ENCODE measurements at places on chromosomes 12 and 14.

DNA sequence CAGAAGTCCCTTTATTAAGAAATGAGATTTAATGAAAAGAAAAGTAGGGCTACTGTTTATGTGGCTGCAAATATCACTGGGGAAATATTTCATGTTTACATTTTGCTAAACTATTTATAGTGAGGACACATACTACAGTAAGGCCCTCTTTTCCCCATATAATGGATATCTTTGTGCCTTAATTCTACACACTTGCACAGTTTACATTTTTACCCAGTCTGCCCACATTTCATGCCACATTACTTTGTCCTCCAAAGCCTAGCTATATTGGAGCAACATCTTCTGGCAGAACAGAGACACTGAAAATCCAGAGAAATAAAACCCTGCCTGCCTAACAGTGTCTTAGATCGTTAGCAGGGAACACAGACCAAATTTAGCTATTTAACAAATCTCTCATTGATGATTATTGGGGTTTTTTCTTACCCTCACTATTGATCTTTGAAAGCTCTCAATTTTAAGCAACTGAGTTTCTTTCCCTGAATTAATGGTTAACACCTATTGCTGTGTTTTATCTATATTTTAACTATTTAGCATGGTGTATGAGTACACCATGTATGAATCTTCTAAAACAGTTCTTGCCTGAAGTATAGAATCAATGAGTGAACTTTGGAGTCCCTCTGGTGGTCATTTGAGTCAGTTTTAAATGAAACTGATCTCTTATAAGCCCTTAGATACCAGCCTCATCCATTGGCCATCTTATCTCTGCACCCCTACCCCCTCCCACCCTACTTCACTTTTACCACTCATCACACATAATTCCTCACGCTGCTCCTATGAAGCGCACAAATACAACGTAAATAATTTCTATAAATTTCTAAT is 170.2 kb downstream of the BCAT1 start:
- no peaks in the 10 kb centered on the region for H3K4me1 ChIP-seq
- H3K4me3 ChIP-seq = no peak overlapping the region
- H3K36me3 ChIP-seq = no peaks in the 10 kb centered on the region
- no peak overlapping the region for H3K27ac ChIP-seq
- DNase-seq = peak; percentile 41
- no peaks in the 10 kb centered on the region for H3K27me3 ChIP-seq

DNA sequence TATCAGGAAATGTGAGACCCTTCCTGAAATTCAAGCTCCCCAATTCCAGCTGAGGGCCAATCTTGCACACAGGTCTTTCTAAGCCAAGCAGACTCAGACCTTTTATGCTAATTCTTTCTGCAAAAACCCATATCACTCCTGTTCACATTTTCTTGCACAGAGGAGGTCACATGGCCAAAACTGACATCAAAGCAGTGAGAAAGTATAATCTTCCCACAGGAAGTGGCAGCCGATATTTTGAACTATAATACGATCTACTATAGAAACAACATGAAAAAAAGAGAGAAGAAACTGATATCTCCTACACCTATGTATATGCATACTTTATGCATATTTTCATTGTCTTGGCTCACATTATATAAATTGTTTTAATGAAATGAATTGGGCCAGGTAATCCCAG is 132.9 kb upstream of the SSTR1 start:
- no peak overlapping the region for H3K4me3 ChIP-seq
- no peak for DNase-seq
- H3K27ac ChIP-seq = no peak overlapping the region

DNA sequence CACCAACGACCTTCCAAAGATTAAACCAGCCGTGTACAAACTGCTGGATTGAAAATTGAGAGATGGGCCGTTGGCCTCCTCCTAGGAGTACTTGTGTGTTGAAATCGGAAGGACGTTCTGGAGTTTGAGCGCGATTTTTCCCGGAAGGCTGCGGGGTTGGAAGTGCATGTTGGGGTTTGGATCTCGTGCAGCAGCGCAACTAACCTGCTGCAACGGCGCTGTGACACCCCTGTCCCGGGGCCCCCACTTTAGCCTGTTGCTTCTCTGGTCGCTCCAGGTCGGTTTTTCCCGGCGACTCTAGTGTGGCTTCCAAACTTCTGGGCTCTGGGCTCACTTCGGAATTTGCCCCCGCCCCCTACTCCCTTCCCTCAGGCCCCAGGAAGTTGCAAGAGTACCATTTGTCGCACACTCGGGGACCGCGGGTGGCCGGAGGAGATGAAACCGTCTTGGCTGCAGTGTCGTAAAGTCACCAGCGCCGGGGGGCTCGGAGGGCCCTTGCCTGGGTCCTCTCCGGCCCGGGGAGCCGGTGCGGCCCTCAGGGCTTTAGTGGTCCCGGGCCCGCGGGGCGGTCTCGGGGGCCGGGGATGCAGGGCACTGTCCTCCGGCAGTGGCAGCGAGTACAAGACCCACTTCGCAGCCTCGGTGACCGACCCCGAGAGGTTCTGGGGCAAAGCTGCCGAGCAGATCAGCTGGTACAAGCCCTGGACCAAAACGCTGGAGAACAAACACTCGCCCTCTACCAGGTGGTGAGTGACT is at the start of gene ACSS3:
Gene ACSS3, plus strand, starts transcription at position 394 of the 756 bp plus-strand sequence. Its CDS starts 42 bp downstream, at position 436.
- no peak within 1 kb of the TSS for H3K4me3 ChIP-seq
- DNase-seq = no peak
- H3K27ac ChIP-seq = no peak within 1 kb of the TSS

- no peaks in the 10 kb centered on the region for H3K4me1 ChIP-seq
- no peak overlapping the region for H3K27ac ChIP-seq
- DNase-seq = peak; percentile 9
- no peak overlapping the region for H3K4me3 ChIP-seq
- no peaks in the 10 kb centered on the region for H3K27me3 ChIP-seq
- H3K36me3 ChIP-seq = no peaks in the 10 kb centered on the region
These were observed 35.7 kb upstream of the ATP2A2 start for GRCh38 chr12:110245369-110245772.

DNA sequence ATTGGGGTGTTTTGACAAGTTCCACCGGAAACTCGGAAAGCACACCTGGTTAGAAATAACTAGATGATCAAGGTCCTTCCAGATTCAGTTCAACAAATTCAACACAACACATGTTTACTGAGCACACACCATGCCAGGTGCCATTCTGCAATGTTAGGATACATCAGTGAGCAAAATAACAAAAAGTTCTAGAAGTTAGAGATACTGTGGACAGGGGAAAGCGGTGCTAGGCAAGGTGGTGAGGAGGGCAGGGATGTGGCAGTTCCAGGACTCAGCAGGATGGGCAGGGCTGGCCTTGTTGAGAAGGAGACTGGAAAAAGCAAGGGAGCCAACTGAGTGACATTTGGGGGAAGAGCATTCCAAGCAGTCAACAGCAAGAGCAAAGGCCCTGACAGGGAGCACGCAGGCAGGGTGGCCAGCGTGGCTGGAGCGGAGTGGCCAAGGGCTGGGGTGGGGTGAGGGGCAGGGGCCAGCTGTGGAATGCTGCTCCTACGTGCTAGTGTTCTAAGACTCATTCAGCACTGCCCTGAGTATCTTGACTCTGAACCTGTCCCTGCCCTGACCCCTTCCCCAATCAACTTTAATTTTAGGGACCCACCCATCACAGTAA is 19.4 kb upstream of the FAIM2 start:
- no peak overlapping the region for H3K27ac ChIP-seq
- H3K4me1 ChIP-seq = no peaks in the 10 kb centered on the region
- H3K4me3 ChIP-seq = no peak overlapping the region
- DNase-seq = no peak
- no peaks in the 10 kb centered on the region for H3K36me3 ChIP-seq
- no peaks in the 10 kb centered on the region for H3K27me3 ChIP-seq

DNA sequence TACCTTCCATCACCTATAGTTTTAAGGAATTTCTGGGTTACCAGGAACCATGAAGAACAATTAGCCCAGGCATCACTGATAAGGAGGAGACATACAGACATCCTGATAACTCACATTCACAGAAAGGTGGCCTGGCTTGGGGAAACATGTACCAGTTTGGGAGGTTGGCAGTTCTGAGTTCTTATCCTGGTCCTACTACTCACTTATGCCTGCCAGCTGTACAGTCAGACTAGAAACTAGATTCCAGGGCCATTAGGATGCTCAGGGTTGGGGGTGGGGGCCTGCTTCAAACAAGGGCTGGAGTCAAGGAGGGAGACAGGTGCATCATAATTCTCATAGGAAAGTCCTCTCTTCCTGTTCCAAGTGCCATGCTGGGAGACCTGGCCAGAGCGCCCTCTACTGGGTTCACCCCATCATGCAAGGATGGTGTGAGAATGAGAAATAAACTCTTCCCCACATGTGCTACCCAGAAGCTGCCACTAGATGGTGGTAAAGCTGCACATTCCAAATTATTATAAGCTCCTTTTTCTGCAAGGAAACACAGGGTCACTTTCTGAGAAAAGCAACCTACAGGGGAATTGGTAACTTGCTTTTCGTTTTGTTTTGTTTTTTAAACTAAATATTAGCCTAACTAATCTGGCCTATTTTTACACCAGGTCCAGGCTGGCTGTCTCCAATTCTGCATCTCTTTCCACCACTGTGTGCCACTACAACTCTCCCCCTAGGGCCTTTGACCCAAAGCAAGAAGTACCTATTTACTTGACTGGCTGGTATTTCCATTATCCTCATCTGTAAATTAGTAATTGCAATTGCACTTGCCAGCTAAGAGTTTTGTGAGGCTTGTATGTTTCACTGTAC is 14.5 kb downstream of the OAS2 start:
- peak; percentile 23 for DNase-seq
- no peak overlapping the region for H3K27ac ChIP-seq
- H3K27me3 ChIP-seq = no peaks in the 10 kb centered on the region
- no peak overlapping the region for H3K4me3 ChIP-seq
- no peaks in the 10 kb centered on the region for H3K36me3 ChIP-seq

DNA sequence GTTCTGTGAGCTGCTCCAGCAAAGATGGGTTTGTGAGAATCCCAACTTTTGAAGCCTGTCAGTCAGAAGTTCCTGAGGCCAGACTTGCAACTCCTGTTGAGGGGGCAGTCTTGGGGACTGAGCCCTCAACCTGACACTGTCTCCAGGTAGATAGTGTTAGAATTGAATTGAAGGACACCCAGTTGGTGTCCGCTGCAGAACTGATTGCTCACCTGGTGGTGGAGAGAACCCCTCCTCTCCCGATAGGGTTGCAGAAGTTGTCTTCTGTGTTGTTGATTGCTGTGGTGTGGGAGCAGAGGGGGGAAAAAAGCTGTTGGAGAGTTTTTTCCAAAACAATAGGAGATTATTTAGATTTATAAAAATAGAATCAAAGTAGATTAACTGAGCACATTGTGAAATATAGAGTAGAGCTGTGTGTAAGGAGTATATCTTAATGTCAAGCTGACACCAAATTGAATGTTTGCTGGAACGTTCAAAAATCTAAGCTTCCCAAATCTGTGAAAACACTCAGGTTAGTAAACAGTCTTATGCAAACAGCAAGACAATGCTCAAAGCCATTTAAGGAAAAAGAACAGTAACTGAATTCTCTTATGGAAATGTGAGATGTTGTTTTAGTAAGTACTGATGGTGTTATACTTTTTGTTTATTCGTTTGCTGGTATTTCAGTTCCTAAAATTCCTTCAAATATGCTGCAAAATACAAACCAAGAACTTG is 18.6 kb downstream of the HIF1A start:
- H3K4me3 ChIP-seq = no peak overlapping the region
- H3K27me3 ChIP-seq = no peaks in the 10 kb centered on the region
- no peaks in the 10 kb centered on the region for H3K4me1 ChIP-seq
- H3K36me3 ChIP-seq = no peaks in the 10 kb centered on the region

GRCh38 chr12:28145216-28145615 is 45.0 kb upstream of the CCDC91 start:
- no peaks in the 10 kb centered on the region for H3K4me1 ChIP-seq
- H3K27ac ChIP-seq = no peak overlapping the region
- H3K36me3 ChIP-seq = no peaks in the 10 kb centered on the region

DNA sequence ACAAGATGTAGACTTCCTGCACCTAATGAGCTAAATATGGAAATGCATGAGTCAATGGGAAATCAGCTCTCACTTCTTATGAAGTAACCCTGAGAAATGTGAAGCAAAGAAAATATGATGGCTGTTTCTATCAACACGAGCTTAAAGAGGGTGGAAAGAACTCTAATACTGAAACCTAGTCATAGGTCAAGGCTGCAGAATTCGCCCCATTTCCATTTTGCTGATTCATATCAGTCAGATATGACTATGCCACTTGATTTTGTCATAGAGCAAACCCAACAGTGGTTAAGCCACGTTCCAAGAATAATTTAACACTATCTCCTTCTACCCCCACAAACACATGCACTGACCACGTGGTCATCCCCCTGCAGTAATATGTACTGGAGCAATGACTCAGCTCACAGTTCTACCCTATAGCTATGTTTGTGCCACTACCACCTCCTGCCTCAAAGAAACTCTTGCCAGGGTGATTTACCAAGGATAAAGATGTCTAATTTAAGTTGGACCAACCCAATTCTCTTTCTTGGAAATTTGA is 157.5 kb downstream of the TMTC3 start:
- H3K4me1 ChIP-seq = no peaks in the 10 kb centered on the region
- no peak overlapping the region for H3K4me3 ChIP-seq
- H3K27ac ChIP-seq = peak overlapping the region; percentile 23
- peak; percentile 71 for DNase-seq
- H3K36me3 ChIP-seq = no peaks in the 10 kb centered on the region

- peaks cover 4% of the 10 kb centered on the region for H3K4me1 ChIP-seq
- no peak overlapping the region for H3K27ac ChIP-seq
- DNase-seq = no peak
- no peaks in the 10 kb centered on the region for H3K36me3 ChIP-seq
- no peak overlapping the region for H3K4me3 ChIP-seq
These were observed 92.1 kb downstream of the NINJ2 start for GRCh38 chr12:570921-571794.

GRCh38 chr12:124833693-124834122 is 30.0 kb downstream of the SCARB1 start:
- no peaks in the 10 kb centered on the region for H3K4me1 ChIP-seq
- no peaks in the 10 kb centered on the region for H3K27me3 ChIP-seq
- no peak for DNase-seq
- no peak overlapping the region for H3K4me3 ChIP-seq
- no peaks in the 10 kb centered on the region for H3K36me3 ChIP-seq

GRCh38 chr12:31479516-31480210 is 111.3 kb downstream of the DENND5B start:
- no peaks in the 10 kb centered on the region for H3K27me3 ChIP-seq
- no peaks in the 10 kb centered on the region for H3K36me3 ChIP-seq
- DNase-seq = no peak
- no peak overlapping the region for H3K4me3 ChIP-seq
- peaks cover 5% of the 10 kb centered on the region for H3K4me1 ChIP-seq

- H3K27ac ChIP-seq = no peak overlapping the region
- peaks cover 7% of the 10 kb centered on the region for H3K4me1 ChIP-seq
- no peaks in the 10 kb centered on the region for H3K36me3 ChIP-seq
- DNase-seq = no peak
- H3K27me3 ChIP-seq = no peaks in the 10 kb centered on the region
- H3K4me3 ChIP-seq = no peak overlapping the region
These were observed 109.6 kb downstream of the BCAT1 start for GRCh38 chr12:24839268-24839791.

- H3K4me3 ChIP-seq = no peak overlapping the region
- H3K27me3 ChIP-seq = no peaks in the 10 kb centered on the region
- no peaks in the 10 kb centered on the region for H3K4me1 ChIP-seq
- H3K27ac ChIP-seq = no peak overlapping the region
- H3K36me3 ChIP-seq = no peaks in the 10 kb centered on the region
These were observed 64.2 kb upstream of the IFNG-AS1 start for GRCh38 chr12:67925077-67925476.

GRCh38 chr14:95863295-95863694 is 13.3 kb upstream of the TUNAR start:
- no peaks in the 10 kb centered on the region for H3K36me3 ChIP-seq
- H3K27me3 ChIP-seq = no peaks in the 10 kb centered on the region
- no peak overlapping the region for H3K27ac ChIP-seq

- H3K36me3 ChIP-seq = no peaks in the 10 kb centered on the region
- no peak overlapping the region for H3K4me3 ChIP-seq
- H3K4me1 ChIP-seq = no peaks in the 10 kb centered on the region
- DNase-seq = no peak
These were observed 63.9 kb downstream of the FUT8 start for GRCh38 chr14:65476273-65476941.

Data from MM.1S (cell line).